SK-MEL-5 (cell line): ENCODE measurements at places on chromosomes 1 and 21. TPM values are rescaled to one million over a fixed set of nuclear protein-coding genes. Genes with fewer than 3 reads are reported as not detected.

GRCh38 chr1:159012495-159012894, 2.8 kb downstream of the IFI16 start:
- DNase-seq: peak; percentile 78

DNA sequence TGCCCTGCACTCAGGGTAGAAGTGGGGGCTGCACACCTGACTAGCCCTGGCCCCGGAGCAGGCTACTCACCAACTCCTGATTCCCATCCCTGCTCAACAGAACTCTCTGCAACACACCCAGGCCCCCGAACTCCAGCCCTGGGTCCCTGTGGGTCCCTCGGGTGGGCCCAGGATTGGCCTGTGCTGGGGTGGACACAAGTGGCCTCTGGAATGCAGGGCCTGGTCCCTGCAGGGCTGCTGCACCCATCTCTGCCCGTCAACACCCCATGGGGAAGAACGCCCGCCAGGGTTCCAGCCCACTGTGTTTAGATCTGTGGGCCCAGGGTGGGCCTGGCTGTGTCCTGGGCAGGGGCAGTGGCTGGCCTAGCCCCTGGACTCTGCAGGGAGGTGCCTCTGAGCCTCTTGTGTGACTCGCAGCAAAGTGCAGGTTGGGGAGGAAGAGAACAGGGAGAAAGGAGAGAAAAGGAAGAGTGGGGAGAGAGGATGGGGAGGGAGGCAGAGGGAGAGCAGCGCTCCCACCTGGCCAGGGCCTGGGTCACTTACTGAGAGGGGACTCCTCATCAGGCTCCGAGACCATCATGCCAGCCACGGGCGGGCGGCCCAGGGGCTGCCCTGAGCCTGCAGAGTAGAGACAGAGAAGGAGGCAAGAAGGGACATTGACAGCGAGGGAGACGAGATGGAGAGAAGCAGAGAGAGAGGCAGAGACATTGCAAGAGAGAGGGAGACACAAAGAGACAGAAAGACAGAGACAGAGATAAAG, 43.9 kb downstream of the HSPG2 start:
- DNase-seq: no peak

DNA sequence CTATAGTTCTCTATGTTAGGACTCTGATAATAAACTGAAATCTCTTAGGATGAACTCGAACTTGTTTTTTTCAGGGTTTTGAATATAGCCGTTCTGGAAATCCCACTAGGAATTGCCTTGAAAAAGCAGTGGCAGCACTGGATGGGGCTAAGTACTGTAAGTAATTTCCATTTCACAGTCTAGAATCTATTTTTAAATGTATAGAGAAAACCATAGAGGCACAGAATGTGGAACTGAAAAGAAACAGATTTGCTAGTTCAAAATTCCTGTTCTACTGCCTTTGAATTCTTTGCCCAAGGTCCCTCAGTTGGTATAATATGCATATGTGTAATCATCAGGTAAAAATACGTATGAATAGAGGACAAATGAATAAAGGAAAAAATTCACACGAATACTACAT, 4.8 kb downstream of the CTH start:
- no peak for DNase-seq

- DNase-seq: no peak
These were observed 109.2 kb downstream of the USP25 start for GRCh38 chr21:15839026-15839425.

- no peak for DNase-seq
These were observed 7.1 kb upstream of the NES start for GRCh38 chr1:156684227-156684782.

DNA sequence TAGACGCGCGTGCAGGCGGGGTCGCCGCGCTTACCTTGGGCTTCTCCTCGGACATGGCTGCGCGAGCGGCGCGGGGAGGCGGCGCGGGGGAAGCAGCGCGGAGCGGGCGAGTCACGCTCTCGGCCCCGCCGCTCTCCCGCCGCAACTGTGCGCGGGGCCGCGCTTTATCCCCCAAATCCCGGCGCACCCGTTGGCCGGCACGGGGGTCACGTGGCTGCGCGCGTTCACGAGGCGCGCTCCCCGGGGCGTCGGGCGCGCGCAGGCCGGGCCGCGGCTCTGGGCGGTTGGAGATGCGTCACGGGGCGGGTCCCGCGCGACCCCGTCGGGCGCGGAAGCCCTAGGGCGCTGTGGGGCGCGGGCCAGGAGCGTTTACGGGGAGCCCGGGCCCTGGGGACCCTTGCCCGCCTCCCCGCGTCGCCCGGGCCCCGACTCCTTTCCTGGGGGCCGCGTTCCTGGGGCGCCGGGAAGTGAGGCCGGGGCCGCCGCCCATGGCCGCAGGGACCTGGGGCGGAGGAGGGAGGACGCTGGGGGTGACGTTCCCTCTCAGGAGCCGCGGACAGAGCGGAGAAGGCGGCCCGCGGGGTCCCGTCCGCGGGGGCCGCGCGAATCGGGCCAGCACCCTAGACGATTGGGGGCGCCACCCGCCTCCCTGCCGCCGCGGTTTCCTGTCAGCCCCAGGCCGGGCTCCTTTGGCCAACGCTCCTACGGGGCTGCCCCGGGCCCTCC, at the start of gene SUMO3:
Gene SUMO3, minus strand, starts transcription at position 149 of the 726 bp plus-strand sequence. Its CDS starts 94 bp downstream, at position 55.
- DNase-seq: peak; percentile 54

DNA sequence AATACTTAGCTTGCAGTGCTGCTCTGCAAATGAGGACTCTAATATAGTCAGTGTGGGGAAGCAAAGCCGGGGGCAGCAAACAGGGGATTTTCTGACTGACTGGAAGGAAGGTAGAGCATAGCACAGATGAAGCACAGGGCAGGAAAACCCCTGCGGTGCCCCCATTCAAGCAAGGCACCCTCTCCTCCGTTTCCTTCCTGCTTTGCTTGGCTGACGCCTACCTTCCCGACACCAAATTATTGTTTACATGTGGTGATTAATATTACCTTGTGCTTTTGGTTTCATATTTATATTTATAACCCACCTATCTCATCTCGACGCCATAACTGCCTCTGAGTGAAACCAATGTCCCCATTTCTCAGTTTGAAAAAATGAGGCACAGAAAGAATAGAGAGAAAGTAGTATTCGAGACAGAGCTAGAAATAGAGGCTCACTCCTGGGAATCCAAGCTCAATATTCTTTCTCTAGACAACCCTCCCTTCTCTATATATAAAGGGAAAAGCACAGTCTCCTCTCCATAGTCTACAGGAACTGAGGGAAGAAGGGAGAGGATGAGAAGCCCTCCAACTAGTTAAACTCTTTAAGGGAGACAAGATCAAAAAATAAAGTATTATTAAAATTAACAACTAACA, 41.3 kb downstream of the PIK3C2B start:
- no peak for DNase-seq

- peak; percentile 55 for DNase-seq
These were observed 193.3 kb upstream of the SNX7 start for GRCh38 chr1:98468111-98468717.

GRCh38 chr1:217469983-217470382, 160.9 kb downstream of the GPATCH2 start:
- no peak for DNase-seq

GRCh38 chr1:20846461-20847374, 59.6 kb upstream of the HP1BP3 start:
- DNase-seq: no peak

GRCh38 chr1:215151841-215152549, 69.5 kb downstream of the KCNK2 start:
- no peak for DNase-seq

DNA sequence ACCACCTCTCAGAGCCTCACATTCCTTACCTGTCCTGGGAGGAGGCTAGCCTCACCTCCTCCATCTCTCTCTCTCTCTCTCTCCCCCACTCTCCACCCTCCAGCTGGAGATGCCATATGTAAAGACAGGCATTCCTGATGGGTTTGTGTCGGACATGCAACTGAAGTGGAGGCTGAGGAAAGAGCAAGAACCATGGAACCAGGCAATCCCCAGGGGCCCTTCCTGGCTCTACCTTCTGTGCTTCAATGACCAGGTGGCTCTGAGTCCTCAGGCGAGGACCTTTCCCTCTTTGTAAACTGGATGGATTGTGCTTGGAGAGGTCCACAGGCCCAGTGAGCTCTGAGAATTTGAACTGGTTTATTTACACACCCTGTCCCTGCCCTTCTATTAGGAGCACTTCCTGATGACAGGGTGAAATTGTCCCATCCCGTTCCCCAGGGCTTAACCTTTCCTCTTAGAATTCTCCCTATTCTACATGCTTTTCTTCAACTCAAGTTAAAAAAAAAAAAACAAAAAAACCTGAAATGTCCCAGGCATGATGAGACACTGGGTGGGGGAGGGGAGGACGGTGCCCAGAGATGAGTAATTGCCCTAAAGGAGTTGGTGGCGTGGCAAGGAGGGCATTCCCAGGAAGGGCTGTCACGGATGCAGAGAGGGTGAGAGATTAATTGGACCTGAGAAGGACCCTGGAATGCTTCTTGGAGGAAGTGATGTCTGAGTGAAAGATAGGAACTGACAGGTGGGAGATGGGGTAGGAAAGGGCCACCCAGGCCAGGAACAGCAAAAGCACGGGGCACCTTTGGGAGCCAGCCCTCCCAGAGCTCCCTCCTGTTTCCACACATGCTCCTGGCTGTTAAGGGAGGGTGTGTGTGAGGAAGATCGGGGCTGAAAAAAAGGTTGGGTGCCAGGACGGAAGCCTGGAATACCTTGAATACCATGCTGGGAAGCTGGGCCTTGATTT, 50.2 kb upstream of the WASF2 start:
- DNase-seq: peak; percentile 34

- no peak for DNase-seq
These were observed 10.3 kb downstream of the GPR25 start for GRCh38 chr1:200883118-200883517.

DNA sequence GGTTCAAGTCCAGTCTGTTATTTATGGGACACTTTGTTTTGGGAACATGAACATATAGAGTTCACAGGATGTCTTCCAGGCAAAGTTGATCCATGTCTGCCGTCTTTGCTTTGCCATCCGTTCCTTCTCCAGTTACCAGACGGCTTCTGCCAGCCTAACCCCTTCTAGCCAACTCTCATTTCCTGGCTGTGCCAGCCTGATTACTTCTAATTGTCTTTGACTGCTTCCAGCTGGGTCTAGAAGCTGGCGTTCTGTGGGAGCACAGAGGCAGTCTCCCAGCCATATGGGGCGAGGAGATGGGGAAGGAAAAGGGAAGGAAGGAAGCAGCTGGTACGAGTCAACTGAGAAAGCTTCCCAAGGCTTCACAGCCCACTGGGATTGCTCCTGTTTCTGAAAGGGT, 3.1 kb upstream of the HUNK start:
- no peak for DNase-seq

MAP3K21 gene
- total RNA-seq: 1.4 and 2.3 TPM in 2 replicates

S100B gene
- total RNA-seq: 359 and 374 TPM in 2 replicates

SAMSN1 gene
- not detected in 2 replicates for total RNA-seq

RXFP4 gene
- total RNA-seq: not detected in 2 replicates

ZNF593OS gene
- total RNA-seq: not detected in 2 replicates

S100A3 gene
- 0.63 TPM in 1 of 2 replicates, not detected in the other for total RNA-seq

TESK2 gene
- 32.9 and 36.1 TPM in 2 replicates for total RNA-seq
